ENCODE measurements at places on chromosomes 5 and 9.

GRCh38 chr9:68581696-68582095 lies 41.0 kb upstream of the TMEM252 start:
- no peak for DNase-seq

DNA sequence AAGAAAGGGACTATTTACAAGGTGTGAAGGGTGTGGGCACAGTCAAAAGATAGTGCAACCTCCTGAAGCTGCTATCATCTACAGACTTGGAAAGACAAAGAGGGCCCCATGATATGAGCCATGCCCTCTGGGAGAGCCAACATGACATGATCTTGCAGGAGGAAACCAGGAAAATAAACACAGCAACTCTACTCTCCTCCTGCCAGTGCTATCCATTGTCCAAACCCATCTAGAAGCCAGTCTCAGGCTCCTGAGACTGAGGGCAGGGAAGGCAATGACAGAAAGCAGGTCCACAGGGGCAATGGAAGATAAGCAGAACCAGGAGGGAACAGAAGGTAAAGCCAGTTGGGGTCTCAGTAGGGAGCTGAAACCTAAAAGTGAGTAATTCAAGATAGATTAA lies 37.1 kb downstream of the PLPP1 start:
- no peak for DNase-seq

DNA sequence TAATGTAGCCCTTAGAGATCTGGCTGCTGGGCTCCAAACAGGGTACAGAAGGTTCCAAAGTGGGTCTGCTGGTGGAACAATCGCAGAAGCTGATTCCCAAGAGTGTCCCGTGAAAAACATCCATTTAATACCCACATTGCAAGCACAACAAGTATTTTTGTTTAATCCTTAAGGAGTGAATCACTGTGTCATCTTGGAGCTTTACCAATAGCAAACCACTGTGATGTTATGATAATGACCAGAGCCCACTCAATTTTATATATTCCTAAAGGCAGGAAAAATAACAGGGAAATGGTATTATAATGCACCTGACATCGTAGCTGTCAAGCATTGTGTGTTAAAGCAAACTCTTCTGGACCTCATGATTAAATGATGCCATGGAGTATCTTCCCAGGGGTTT lies 291.9 kb downstream of the FBXL7 start:
- no peak for DNase-seq

GRCh38 chr5:77031891-77032290 lies 1.7 kb downstream of the AGGF1 start:
- no peak for DNase-seq

- no peak for DNase-seq
Observed at GRCh38 chr5:145072889-145073288, 762.3 kb downstream of the PRELID2 start.

DNA sequence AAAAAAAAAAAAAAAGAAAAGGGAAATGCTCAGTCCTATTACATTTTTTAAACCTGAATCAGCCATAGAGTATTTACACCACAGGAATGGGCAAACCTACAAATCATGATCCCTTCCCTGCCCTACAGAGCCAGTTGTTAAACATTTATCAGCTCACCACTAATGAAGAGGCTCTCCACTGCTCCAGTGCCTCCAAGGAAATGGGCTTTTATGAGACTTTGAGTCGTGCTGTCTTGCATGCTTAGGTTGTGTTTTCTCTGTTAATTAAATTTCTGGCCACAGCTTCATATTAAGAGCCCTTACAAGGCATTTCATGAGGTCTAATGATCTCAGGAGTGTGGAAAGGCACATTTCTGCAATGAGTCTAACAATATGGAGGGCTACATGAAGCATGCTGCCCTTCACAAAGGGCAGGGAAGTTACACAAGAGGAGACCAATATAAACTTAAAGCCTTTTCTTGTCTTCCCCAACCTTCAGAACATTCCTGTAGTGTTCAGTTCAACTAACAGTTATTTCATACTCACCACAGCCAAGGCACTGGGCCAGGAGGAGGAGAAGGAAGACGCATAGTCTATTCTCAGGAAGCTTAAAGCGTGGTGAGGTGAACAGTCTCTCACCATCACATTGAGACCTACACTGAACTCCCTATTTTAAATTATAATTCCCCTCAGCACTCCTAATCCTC lies 140.1 kb upstream of the ABCA1 start:
- no peak for DNase-seq

DNA sequence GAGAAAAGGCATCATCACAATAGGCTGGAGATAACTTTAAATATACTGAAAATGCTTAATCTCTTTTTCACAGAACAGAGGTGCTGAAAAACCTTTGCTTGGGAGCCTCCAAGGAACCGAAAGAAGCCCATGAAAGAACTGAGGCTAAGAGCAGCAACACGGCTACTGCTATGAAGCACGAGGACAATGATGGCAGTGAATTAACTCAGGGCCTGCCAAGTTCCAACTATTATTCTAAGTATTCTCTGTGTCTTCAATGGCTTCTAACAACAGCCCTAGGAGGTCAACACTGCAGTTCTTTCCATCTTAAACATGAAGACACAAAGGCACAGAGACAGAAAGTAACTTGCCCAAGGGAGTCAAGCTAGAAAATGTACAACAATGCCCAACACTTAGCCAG lies 293.0 kb upstream of the DAP start:
- no peak for DNase-seq

GRCh38 chr5:143693651-143694252 lies 118.2 kb upstream of the HMHB1 start:
- DNase-seq, result no peak

DNA sequence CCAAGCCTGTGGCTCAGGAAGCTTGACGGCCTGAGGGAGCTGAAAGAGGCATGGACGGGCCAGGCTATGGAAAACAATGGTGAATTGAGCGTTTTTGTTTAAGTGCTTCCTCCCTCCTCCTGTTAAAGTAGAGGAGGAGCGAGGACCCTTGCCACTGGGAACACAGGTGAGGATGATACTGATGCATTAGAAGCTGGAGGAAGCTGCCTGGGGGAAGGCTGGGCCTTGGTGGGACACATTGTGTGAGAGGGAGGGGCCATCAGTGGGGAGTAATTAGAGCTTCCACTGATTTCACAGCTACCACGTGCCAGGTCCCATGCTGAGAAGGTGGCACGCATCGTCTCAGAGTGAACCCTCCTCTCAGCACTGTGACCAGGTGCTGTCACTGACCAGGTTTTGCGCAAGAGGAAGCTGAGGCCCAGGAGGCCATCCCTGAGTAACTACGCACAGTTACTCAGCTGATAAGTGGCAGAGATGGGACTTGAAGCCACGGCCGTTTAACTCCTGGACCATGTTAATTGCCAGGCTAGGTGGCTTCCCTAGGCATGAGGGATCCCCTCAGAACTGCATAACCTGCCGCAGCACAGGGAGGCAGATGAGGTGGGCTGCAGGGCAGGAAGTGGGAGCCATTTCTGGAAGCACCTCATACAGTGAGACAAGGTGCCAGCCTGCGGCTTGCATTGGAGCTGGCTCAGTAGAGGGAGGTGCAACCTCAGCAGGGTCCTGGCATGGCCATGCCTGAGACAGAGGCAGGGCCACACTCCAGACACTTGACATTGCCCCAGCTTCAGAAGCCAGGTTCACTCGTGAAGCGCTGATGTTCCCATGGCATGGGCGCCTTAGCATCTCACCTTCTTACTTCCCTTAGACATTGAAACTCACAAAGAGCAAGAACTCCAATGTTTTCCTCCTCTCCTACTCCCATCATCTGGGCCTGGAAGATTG lies 195.3 kb upstream of the MVB12B start:
- DNase-seq, result no peak

GRCh38 chr9:132042324-132042723 lies 37.3 kb downstream of the MED27 start:
- no peak for DNase-seq

DNA sequence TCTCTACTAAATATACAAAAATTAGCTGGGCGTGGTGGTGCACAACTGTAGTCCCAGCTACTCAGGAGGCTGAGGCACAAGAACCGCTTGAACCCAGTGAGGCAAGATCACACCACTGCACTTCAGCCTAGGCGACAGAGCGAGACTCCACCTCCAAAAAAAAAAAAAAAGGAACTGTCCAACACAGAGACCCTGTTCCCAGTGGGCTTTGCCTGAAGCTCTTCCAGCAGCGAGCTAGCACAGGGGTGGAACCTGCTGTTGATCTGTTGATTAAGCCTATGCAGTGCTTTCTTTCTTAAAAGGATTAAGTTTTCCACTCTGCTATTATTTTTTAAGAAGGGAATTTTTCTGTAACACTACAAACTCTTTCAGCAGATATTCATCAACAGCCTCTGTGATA lies 171.0 kb upstream of the TUT7 start:
- no peak for DNase-seq

- DNase-seq, result no peak
Observed at GRCh38 chr9:19551124-19551929, 142.5 kb downstream of the ACER2 start.

- DNase-seq, result no peak
Observed at GRCh38 chr5:151328734-151329133, 18.6 kb downstream of the SLC36A2 start.

- DNase-seq, result no peak
Observed at GRCh38 chr5:68419637-68420452, 204.3 kb downstream of the PIK3R1 start.

All from stimulated activated CD4-positive, alpha-beta T cell treated with anti-CD3 and anti-CD28 coated beads, TNF-alpha, amount 100 ng/mL, for 24 hours (primary cell).